ENCODE measurements at places on chromosomes 3 and 15. TPM values are rescaled to one million over a fixed set of nuclear protein-coding genes. Genes with fewer than 3 reads are reported as not detected.

GRCh38 chr3:155701882-155702465, 42.9 kb downstream of the PLCH1 start:
- no peak for DNase-seq

DNA sequence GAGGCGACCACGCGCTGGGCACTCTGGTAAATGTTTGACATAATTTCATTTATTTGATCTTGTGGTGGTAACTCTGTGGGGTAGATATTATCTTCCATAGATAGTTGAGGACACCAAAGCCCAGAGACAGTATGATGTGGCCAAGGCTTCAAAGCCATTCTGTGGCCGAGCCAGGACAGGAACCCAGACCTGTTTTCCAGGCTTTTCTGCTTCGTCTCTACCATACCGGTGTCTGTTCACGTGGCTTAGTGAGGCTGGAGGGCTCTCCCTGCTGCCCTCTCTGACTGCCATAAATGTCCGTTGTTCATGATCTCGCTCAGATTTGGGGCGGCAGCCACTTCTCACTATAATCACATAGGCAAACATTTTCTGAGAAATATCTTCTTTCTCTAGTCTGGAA, 134.7 kb downstream of the PEX5L start:
- no peak for DNase-seq

DNA sequence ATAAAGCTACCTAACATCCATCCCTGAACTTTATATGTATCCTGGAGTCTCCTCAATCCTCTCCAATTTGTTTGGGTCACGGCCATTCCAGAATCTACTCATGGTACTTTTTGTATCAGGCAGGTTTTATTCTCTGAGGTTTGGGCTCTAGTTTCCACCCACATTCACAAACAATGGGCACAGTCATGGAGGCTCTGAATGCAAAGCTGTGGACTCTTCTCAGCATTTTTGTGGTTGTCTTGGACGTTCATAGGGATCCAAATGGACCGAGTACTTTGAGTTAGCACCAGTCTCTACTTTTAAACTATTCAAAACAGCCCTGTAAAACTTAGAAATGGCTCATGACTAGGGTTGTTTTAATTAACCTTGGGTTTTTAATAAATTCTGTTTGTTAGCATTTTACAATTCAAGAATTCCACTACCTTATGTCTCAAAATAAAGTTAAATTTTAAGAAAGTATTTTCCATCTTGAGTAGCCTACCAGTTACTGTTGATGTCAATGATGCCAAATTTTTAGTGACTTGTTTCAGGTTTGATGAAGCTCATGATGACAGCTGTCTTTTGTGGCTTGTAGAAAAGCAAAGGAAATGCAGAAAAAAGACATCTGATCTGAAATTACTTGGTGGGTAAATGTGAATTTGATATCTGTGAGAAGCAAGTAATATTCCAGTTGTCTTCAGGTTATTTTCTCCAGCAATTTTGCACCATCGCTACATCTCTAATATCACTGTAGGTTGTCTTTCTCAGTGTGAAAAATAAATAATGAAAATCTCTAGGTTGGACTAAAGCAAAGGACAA, 275.7 kb upstream of the THBS1 start:
- no peak for DNase-seq

- no peak for DNase-seq
Observed at GRCh38 chr3:180319461-180319860, 282.5 kb upstream of the TTC14 start.

DNA sequence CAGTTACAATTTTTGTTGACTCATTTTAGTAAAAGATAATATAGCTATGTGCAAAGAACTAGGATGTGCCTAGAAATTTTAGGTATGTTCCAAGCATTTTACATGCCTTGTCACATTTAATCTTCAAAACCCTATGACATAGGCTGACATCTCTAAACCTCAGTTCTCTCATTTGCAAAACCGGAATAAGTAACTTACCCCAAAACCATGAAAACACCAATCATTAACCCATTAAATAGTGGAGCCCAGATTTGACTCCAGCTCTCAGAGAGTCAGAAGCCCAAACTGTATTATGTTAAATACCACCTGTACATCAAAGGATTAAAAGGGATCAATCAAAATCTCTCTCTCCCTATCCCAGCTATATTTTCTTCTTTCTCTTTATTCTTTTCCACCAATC, 36.6 kb downstream of the GSK3B start:
- no peak for DNase-seq

Gene EFHB
- total RNA-seq = 0.59 TPM

- DNase-seq = no peak
Observed at GRCh38 chr3:79236496-79236895, 531.3 kb downstream of the ROBO1 start.

GRCh38 chr3:10290481-10291176, 2.1 kb downstream of the GHRL start:
- DNase-seq = no peak

- no peak for DNase-seq
Observed at GRCh38 chr15:40053831-40054604, 15.0 kb upstream of the SRP14 start.

Gene FOXL2NB
- not detected for total RNA-seq

DNA sequence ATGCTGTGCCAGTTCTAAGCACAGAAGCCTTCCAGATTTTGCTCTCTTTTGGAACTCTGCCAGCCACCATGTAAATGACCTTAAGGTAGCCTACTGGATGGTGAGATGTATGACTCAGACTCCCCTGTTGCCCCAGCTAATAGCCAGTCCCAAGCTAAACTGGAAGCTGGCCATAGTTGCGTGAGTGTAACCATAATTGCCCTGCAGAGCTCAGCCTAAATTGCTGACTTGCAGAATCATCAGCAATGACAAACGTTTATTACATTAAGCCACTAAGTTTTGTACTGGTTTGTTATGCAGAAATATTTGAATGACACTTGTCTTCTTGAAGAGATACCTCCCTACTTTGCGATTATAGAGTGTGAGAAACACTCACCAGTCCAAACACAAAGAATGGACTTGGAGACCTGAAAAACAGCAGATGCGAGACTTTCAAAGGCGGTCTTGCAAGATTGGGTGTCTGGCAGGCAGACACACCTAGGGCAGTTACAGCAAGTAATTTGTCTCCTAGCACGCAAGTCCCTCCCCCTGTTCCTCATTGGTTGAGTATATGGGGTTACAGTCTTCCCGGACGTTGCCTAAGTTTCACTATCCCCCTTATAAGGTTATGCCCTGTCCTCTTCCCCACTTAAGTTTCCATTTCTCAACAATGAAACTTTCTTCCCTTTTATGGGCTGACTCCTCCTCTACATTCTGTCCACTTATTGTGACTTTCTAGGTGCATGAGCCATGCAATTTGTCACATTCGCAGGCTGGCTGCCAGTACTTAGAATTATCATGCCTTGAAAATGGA, 83.6 kb upstream of the XCR1 start:
- peak; percentile 39 for DNase-seq

DNA sequence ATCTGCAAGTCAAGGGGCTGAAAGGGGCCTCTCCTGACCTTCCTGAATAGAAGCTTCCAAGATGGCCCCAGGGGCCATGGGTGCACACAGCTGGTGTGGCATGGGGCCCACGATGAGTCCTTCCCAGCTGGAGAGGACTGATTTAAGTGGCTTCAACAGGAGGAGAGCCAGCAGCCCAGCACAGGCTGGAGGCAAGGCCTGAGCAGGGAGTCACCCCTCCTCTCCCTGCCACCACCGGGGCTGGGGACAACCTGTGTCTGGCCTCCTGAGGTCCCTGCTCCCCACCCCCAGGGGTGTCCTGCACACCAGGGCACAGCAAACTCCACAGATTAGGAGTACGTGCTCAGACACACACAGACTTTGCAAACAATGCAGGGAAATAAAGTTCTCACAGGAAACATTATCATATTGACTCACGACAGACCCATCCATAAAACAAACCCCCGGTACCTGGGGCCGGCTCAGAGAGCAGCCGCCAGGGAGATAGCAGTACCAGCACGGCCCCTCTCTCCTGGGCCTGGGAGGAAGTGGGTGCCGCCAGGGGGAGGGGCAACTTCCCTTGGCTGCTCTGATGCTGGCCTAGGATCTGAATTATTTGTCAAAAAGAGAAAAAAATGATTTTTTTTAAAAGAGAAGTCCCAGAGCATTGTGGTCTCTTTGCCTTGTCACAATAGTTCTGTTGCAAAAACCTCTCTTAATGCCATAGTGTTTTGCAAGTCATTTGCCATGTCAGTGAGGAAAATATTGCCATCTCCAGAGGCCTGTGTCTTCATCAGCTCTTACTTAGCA, 21.9 kb upstream of the TSEN2 start:
- DNase-seq = no peak

DNA sequence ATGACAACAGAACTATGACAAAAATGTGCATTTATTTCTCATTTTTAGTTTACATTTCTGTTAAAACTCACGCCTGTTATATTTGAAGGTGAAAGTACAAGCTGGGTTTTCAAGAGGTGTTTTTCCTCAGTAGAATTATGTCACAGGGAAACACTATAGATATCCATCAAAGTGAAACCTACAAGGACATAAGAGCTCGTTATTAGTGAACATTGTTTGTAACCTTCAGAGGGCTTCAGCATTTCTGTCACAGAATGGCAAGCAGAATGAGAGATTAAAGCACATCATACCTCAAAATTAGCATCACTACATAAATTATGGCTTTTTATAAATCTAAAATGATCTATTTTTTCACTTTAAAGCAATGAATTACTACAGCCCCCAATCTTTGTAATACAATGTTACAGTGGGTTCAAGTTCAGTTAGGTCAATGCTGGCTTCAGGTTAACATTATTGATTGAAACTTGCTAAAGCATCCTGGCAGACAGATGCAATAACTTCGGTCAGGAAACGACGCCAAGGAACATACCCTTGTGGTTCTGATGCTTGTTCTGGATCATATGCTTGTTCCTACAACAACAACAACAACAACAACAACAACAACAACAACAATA, 405.6 kb downstream of the CADM2 start:
- no peak for DNase-seq

GRCh38 chr3:38576131-38576525, 73.4 kb downstream of the SCN5A start:
- no peak for DNase-seq

DNA sequence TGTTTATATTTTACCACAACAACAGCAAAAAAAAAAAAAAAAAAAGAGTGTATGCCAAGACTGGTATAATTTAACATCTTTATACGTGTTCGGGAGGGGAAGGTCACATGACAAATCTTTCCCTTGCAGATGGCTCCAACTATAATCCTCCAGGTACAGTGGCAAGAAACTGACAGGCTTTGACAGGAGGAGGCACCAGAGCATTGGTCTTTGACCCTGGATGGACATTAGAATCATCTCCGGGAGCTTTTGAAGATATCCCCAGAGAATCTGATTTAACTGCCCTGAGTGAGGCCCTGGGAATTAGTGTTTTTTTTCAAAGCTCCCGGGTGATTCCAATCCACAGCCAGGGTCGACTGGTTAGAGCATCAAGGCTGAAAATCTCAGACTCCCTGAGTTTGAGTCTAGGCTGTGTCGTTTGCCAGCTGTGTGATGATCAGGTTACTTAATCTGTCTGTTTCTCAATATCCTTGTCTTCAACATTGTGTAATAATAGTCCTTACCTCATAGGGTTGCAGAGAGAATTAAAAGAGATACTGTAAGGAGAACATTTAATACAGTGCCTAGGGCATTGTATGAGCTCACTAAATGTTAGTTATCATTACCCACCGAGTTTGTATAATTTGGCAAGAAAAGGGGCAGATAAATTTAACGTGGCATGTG, 8.9 kb upstream of the SEMA5B start:
- DNase-seq = peak; percentile 30

DNA sequence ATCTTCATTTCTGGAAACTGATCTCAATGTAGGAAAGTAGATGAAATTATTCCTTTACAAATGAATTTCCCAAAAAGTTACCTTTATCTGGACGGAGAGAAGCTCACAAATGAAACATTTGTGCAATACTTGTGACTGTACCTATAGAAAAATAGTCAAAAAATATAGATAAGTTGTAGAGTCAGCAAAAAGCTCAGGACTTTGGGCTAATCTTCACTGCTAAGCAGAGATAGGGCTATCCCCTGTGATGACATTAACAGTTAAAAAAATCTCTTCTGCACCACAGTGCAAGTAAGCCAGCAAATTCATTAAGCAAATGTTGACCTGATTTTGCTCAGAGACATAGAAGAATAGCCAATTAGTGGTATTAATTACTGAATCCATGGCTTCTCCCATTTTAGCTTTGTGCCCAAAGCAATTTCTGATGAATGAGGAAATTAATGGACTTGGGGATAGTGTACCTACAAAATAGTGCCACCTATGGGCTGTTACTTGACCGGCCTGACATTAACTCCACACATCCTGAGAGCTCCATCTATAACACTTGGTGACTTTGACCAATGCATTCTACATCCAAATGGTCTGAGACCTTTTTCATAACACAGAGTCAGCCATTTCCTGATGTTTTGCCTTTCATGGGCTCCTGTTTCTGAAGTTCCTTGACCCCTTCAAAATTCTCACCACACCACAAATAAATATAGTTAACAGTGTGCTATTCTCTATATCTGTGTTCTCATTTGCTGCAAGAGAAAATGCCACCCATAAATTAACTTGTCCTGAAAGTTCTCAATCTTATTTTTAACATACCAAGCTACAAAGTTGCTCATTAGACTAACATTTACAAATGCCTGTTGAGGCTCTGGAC, 105.0 kb downstream of the SSR3 start:
- no peak for DNase-seq

Gene B4GALT4
- 13.3 TPM for total RNA-seq

- no peak for DNase-seq
Observed at GRCh38 chr3:23170291-23170690, 32.8 kb upstream of the UBE2E2 start.

DNA sequence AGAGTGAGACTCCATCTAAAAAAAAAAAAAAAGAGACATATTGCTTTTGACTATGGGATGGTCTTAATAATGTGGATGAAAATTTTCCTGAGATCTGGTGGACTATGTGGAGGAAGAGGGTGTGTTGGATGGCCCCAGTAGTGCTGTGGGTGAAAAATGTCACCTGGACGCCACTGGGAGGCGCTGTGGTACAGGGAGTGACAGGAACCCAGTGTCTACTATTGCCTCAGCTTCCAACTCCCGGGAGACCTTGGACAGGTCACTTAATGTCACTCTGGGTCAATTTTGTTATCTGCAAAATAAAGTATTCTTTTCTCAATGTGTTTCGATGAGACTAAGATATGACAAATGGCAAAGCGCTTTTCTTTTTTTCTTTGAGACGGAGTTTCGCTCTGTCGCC, 27.7 kb upstream of the DCP1A start:
- DNase-seq = peak; percentile 59

Data from left cardiac atrium (tissue), 4 donors.